Hippocampal formation (tissue), 2 donors: ENCODE measurements at places on chromosomes 3 and 15.

DNA sequence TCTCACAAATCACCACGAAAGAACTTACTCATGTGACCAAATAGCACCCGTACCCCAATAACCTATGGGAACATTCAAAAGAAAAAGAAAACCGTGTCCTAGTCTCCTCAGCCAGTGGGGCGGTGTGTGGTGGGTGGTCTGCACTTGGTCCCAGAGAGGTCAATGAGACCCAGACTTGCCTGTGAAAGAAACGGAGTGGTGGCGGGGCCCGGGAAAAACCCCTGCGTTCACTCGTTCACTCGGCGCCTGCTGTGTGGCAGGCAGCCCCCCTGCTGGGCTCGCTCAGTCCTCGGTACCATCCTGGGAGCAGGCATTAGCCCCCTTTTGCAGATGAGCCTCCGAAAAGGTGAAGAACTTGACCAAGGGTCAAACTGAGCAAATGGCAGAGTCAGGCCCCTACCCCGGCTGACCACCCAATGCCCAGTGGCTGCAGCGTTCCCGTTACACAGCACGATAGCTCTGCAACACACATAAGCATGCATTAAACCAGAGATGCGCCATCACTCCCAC, 36.0 kb downstream of the ZDHHC19 start:
- no peak for DNase-seq

- no peak for DNase-seq
These were observed 29.6 kb upstream of the ADAMTS7 start for GRCh38 chr15:78840661-78841375.

DNA sequence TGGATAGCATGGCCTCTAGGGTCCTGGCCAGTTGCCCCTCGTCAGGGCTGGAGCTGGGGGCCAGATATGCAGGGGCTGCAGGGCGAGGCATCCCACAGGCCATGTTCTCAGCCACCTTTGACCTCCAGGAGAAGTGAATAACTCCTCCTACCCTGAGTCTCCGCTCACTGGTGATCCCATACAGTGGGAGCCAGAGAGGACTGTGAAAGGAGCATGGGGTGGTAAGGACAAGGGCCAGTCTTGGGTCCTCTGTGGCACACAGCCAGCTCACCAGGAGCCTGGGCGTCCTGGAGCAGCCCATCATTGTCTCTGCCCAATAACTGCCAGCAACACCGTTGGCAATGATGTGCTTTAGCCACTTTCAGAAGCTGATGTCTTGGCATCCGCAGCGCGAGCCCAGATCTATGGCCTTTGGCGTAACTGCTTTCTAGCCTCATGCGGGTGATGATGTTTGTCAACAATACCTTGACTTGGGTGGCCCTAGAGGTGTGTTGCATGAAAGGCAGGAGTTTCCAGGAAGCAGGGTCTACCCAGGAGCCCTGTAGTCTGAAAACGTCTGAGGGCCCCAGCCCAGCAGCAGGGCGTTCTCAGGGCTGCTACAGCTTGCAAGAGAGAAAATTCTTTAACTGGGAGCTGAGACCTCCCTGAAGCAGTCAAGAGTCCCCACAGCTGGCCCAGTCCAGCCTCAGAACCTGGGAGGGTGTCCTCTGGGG, 61.1 kb upstream of the IQSEC1 start:
- no peak for DNase-seq

DNA sequence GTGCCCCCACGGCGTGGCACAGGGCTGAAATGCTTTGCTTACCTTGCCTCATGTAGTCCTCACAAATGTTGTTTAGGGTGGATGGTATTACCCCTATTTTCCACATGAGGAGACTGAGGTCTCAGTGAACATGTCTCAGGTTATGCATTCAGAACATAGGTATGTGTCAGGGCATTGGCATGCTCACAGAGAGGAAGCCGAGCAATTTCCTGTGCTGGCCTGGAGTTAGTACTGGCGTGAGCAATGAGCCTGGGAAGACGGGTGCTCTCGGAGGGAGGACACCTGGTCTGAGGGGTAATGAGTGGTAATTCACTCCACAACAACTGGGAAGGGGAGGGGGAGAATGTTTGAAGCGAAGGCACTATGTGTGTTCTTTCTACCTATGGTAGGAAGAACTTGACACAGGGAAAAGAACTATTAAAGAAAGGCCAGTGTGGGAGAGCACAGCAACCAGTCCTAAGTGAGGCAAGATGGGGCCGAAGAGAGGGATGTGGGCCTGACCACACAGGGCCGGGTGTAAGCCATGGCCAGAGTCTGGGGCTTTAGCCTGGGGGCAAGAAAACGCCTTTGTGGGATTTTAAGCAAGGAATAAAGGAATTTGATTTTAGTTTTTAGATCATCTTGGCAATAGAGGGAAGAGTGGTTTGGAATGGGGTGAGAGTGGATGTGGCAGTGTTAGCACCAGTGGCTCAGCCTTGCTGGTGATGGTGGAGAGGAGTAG, 4.9 kb upstream of the FAM131A start:
- DNase-seq = no peak

- DNase-seq = no peak
These were observed 63.6 kb downstream of the OSTN start for GRCh38 chr3:191262650-191263049.

- DNase-seq = peak; percentile 40
These were observed 122.2 kb upstream of the DCBLD2 start for GRCh38 chr3:99023590-99024192.

GRCh38 chr15:75454471-75455378, 3.2 kb upstream of the SIN3A start:
- peak; percentile 91 for DNase-seq

GRCh38 chr3:102390916-102391315, 43.9 kb upstream of the ZPLD1 start:
- no peak for DNase-seq

DNA sequence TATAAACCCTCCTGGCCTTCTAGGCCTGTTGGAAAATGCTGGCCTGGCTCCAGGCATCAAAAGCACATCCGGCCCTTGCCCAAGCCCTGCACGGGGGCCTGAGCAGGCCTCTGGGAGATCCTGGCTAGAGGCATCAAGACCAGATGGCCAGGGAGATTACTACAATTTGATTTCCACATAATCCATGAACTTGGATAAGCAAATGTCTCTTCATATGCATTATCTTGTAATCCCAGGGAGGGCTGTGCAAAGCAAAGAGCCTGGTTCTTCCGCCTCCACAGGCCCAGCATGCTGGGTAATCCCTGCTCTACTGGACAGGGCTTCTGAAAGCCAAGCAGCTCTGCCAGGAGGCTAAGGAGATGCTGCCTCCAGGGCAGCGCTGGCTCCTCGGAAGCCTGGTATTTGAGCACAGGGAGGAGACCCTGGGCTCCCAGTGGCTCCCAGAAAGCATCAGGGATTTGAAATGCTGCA, 18.2 kb downstream of the MRPL46 start:
- DNase-seq = no peak

GRCh38 chr3:61073566-61074165, 177.6 kb downstream of the FHIT start:
- DNase-seq = no peak

- no peak for DNase-seq
These were observed 424 bp downstream of the HAUS2 start for GRCh38 chr15:42549032-42549491.

- no peak for DNase-seq
These were observed 341.3 kb upstream of the DPPA4 start for GRCh38 chr3:109678600-109678999.

- no peak for DNase-seq
These were observed 48.8 kb upstream of the PIK3R4 start for GRCh38 chr3:130795396-130795795.

- DNase-seq = peak; percentile 60
These were observed 5.6 kb downstream of the SERPINI1 start for GRCh38 chr3:167740961-167741587.

DNA sequence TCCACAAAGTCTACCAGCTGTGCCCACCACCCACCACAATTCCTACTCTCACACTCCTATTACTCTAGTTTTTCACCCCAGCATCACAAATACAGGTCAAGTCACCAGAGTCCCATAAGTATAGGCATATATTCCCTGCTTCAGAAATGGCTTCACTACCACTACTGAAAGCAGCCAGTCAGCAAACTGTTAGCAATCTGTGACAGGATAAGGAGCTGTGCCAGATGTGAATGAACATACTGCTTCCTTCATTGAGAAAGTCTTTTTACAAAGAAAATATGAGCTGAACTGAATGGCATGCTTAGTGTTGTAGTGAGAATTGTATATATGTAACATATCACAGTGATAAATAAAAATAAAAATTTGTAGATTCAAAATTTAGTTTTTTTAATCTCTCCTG, 76.8 kb downstream of the C3orf85 start:
- no peak for DNase-seq

DNA sequence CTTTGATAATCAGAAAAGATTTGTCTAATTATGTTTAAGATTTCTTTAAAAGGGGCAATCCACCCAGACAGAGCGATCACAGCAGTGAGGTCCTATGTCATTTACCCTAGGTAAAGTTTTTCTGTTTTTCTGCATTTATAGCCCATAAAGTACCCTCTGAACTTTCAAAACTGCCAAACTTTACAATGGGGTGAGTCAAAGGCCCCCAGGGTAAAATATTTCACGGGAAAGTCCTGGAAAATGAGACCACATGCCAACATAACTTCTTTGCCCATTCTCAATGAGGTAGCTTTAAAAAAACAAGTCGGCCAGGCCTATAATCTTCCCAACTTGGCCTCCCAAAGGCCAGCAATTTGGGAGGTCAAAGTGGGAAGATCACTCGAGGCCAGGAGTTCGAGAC, 53.0 kb downstream of the SUCLG2 start:
- no peak for DNase-seq

- DNase-seq = no peak
These were observed 4.6 kb downstream of the CFAP100 start for GRCh38 chr3:126399351-126399735.

DNA sequence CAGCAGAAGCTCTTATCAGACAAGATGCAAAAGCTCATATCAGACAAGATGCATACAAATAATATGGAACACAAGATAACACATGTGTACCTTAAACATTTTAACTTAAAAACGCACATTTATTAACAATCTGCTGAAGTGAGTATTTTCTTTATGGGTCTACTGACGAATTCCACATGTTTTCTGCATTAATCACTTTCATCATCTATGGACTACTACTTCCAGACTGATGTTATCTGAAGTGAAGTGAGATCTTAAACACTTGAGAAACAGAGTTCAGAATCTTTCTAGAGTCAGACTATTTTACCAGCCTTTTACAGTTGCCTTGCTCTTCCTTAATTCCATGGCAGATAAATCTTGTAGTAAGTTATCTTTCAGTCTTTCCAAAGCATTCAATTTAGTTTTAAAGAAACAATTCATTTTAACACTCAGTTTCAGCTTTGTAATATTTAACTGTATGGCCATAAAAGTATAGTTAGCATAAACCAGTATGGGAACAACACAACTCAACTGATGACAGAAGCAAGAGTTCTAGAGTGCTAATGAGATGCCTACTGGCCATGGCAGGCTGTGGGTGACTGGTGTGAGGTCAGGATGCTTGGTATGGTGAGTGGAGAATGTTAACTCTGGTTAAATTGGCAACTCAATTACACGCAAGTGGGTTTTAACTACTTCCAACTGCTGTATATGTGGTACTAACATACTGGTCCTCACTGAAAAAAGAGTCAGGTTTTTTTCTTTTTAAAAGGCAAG, 9.8 kb downstream of the CMTM6 start:
- no peak for DNase-seq

GRCh38 chr15:65391732-65392131, 13.9 kb upstream of the IGDCC3 start:
- DNase-seq = no peak

GRCh38 chr15:48718646-48719045, 73.1 kb upstream of the FBN1 start:
- no peak for DNase-seq

DNA sequence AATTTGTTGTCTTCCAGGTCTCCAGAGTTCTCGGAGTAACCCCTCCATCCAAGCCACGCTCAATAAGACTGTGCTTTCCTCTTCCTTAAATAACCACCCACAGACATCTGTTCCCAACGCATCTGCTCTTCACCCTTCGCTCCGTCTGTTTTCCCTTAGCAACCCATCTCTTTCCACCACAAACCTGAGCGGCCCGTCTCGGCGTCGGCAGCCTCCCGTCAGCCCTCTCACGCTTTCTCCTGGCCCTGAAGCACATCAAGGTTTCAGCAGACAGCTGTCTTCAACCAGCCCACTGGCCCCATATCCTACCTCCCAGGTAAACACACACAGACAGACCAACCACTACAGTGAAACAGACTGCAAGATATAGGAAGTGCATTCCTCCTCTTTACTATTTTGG, 87.9 kb upstream of the BLM start:
- no peak for DNase-seq

GRCh38 chr3:129822241-129822640, 71.3 kb downstream of the TMCC1 start:
- no peak for DNase-seq

GRCh38 chr3:15783361-15783969, 14.3 kb downstream of the ANKRD28 start:
- DNase-seq = no peak

- no peak for DNase-seq
These were observed 58.3 kb upstream of the TFRC start for GRCh38 chr3:196140224-196140623.

DNA sequence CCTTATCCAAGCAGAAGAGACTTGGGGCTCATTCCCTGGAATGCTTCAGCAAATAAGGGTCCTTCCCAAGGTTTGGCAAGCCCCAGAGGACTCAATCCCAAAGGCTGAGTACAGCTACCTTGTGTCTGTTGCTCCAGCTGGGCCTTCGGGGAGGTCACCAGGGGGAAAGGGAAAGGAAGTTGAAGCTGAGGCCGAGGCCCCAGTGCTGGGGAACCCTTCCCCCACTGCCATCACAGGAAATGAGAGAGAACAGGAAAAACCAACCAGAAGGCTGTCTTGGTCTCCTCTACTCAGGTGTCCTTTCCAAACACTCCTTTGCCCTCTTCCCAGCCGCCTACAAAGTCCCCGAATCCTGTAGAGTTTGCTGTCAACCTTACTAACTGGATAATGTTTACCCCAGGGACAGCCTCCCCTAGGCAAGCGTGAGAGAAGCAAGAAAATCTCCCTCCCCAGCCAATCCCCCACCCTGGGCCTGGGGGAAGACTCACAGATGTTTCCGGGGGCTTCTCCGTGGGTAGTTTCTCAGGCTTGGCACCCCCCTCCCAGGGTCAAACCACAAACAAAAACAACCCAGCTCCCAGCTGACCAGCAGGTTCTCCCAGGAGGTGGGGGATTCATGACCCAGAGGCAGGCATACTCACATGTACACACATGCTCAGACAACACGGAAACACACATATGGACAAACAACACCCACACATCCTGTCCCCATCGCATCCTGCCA, 5.5 kb downstream of the CSRNP1 start:
- no peak for DNase-seq

- no peak for DNase-seq
These were observed 228.0 kb upstream of the GPR149 start for GRCh38 chr3:154658000-154658399.

DNA sequence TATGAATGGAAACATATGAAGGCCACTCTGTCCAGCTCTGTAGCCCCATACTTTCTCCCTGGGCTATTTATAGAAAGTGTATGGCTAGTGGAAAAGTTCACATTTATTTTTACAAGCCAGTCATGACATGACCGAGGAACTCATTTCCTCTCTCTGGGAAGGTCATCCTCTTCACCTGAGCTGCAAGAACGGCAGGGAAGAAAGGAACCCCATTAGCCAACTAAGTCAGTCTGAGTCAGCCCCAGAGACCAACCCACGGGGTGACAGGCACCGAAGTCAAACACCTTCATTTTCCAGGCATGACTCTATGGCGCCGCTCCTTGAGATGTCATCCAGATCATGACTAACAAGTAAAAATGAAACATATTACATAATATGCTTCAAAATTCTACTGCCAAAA, 4.8 kb downstream of the PAQR9 start:
- no peak for DNase-seq

GRCh38 chr15:39285071-39285470, 295.8 kb upstream of the THBS1 start:
- DNase-seq = no peak
